ENCODE measurements at places on chromosomes 2 and 18.

DNA sequence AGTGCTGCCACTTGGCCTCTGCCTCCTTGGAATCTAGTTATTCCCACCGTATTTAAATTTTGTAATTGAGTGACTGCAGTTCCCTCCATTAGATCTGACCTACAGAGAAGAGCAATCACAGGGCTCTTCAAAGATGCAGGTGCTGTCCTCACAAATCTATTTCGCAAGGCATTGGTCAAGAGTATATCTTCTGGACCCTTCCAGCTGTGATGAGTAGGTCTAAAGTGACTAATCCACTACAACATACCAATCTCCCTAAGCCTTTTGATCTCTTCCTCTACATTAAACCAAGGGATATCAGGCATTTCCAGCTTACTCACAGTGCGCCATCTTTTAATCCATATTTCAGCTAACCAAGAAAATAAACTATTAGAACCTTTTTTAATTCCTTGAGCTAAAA lies 65.1 kb upstream of the COL3A1 start:
- DNase-seq: no peak

GRCh38 chr18:35387152-35387571 lies 10.0 kb upstream of the ZNF396 start:
- no peak for DNase-seq

- DNase-seq: no peak
These were observed 33.7 kb upstream of the TMEM177 start for GRCh38 chr2:119645173-119645855.

GRCh38 chr2:84022810-84023431 lies 436.2 kb downstream of the SUCLG1 start:
- no peak for DNase-seq

DNA sequence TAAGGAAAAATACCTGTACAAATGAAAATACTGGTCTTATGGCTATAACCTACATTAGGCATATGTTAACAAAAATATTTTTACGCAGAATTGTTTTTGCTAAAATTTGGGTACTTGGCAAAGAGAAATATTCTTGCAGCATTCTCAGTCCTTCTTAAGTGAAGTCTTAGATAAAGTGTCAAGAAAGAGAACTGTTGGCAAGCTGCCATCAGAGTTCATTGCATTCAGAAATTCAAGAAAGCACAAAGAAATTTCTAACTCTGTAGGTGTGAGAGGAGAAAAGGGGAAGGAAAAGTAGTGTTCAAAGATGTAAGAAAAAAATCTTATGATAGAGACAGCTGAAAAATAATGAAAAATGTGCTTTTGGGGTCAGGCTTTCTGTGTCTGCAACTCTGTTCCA lies 86.7 kb downstream of the IRS1 start:
- no peak for DNase-seq

- DNase-seq: no peak
These were observed 17.6 kb downstream of the TTC32 start for GRCh38 chr2:19883971-19884720.

DNA sequence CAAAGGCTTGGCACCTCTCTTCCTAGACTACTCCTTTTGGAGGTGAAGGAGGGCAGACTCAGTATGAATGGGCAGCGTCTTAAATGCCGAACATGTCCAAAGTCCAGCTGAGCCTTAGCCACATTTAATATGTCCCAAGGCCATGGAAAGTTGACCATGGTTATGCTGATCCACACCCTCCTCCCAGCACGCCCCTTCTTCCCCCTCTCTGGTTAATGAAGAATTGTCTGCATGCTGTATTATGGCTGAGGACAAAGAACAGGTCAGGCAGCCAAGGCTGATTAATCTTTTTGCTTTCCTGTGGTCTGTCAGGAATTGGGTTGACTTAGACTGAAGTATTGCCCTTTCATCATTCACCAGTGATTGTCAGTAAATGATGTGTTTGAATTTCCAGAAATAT lies 5.8 kb upstream of the MYOM1 start:
- no peak for DNase-seq

GRCh38 chr2:191453761-191454160 lies 208.6 kb downstream of the MYO1B start:
- DNase-seq: no peak

DNA sequence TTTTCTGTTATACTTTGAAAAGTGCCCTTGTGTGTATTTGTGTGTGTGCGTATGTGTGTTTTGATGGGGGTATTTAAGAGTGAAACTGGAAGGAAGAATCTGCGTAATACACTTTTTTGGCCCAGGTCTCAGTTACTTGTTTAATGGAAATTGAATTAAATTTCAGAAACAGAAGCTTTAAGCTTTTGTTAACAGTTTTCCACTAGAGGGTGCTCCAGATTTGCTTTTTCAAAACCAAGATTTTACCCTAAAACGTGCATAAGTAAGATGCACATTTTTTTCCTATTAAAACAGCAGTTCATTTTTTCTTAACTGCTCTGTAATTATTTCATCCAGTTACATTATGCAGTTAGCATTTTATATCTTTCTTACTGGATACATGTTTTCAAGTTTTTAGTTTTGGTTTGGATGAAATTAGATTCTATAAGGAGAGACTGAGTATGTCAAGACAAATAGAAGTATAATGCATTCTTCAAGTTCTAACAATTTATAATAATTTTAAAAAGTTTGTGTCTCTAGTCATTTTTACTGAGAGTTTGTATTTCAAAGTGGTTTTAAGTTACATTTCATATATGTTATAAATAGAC lies 97.2 kb downstream of the PIK3C3 start:
- no peak for DNase-seq

DNA sequence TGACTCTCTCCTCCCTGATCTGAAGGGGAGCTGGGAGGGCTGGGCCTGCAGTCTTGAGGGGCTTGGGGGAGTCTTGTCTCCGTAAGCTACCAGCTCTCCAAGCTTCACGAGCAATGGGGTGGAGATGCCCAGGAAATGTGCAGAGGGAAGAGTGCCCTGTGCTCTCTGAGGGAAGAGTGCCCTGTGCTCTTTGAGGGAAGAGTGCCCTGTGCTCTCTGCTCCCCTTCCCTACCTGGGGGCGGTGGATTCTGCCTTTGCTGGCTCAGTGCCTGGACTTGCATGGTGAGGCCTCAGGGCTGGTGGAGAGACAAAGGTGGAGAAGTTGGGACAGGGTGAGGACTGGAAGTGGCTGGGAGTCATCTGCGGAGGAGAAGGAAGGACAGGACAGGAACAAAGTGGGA lies 72.7 kb downstream of the TWIST2 start:
- DNase-seq: no peak
